ENCODE measurements at places on chromosomes 4 and X.

DNA sequence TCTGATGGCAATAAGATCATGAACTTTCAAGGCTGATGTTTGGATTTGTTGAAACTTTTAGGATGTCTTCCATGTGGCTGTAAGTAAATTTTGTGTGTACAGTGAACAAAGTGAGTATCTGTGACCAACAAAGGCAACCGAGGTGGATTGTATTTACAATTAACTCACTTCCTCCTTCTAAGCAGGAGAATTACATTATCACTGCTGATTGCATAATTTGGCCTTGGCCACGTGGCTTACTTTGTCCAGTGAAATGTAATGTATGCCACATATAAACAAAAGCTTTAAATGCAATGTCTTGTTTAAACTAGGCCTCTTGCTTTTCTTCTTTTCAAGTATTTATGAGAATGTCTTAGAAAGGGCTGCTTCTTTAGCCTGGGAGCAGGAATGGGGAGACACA is 66.3 kb upstream of the MAD2L1 start:
- no peak for DNase-seq

DNA sequence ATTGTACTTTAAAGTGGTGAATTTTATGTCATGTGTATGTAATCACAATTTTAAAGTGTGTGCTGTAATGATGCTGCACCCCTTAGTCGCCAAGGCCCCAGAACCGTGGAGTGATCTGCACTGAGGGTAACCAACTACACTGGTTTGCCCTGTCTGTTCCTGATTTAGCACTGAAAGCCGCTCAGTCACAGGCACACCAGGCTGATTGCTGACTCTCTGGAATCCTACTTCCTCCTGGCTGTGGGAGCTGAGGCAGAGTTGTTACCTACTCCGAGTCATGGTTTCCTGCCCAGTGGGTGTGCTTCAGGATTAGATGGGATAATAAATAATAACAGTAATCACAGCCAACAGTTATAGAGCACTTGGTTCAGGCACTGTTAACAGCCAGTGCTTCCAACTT is 645.4 kb downstream of the BCOR start:
- DNase-seq: no peak

DNA sequence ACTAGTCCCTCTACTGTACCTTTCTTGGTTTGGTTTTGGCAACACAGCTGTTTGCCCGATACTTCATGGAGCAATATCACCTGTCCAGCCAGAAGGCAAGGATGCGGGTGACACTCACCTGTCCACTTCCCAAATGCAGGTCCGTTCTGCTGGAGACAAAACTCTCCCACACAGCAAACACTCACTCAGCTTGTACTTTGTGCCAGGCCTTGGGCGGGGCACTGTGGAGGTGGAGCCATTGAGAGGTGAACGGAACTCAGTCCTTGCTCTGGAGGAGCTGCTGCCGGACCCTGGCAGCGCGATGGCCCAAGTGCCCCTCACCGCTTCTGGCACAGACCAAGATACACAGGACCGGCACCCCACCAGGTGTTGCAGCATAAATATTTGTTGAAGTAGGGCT is 15.3 kb upstream of the HMGB3 start:
- DNase-seq: no peak

GRCh38 chr4:27490766-27491165 is 630.1 kb downstream of the STIM2 start:
- no peak for DNase-seq

DNA sequence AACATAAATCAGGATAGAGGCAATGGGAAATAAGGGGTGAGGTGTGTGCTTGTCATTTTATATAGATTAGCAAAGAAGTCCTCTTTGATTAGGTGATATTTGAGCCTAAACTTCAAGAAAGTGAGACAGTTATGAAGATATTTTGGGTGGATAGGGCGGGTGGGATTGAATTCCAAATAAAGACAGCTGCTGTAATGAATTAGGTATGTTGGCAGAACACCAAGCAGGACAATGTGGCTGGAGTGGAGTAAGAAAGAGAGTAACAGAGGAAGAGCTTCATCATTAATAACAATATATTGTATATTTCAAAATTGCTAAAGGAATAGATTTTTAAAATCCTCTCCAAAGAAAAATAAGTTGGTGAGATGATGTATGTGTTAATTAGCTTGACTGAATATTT is 91.0 kb upstream of the CENPE start:
- no peak for DNase-seq

- no peak for DNase-seq
Measured at GRCh38 chr4:85474356-85474755, 594 bp upstream of the ARHGAP24 start.

DNA sequence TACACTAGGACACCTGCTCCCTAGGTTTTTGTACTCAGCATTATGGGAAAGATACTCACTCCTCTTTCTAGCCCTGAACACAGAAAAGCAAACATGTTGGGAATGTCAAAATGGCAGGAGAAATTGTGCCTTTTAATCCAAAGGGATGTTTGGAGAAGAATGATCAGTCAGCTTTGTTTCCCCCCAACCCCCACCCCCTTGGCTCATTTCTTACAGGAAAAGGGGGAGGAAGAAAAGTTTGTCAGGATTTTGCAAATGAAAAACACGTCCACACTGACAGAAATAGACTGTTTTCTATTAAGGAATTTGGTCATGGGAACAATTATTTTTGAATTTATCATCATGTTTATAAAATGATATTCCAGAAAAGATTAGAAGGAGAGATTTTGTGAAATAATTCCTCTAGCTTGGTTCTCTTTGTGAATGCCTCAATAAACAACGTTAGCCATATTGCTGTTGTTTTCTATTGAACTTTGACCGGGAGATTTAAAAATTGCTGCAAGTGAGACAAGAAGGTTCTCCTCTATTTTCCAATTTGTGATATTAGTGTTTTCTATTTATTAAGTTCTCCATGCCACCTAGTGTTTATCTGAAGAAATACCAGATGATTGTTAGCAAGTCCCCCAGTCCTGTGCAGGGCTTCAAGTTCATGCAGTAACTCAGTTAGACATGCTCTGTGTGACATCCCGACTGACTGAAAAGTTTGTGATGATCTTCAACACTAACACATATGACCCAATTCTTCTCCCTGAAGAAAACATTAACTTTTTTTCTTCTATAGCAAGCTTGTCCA is 31.3 kb upstream of the TFDP3 start:
- no peak for DNase-seq

- DNase-seq: no peak
Measured at GRCh38 chr4:5959211-5959982, 58.8 kb downstream of the C4orf50 start.

DNA sequence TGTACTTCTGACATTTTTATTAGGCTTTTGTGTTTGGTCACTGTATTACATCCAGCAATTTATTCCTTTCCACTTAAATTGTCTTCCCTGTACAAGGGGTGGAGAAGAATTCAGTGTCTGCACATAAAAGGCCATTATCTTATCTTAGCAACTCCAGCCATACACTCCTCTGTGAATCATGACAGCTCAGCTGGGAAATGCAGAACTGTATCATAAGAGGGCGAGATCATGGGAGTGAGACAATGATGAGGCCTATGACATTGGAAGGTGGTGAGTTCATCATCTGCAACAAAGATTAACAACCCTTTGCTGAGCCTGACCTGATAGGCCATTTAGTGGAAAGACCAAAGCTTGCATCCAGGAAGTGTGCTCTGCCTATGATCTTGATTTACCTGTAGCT is 33.3 kb downstream of the SLIT2 start:
- DNase-seq: no peak
